ENCODE measurements at places on chromosomes 2 and 18.

- DNase-seq: peak; percentile 36
Measured at GRCh38 chr18:48797841-48798255, 152.9 kb downstream of the SMAD7 start.

GRCh38 chr2:84873350-84873749 lies 7.5 kb downstream of the TRABD2A start:
- DNase-seq: no peak

- no peak for DNase-seq
Measured at GRCh38 chr2:30145826-30146336, 926 bp upstream of the YPEL5 start.

DNA sequence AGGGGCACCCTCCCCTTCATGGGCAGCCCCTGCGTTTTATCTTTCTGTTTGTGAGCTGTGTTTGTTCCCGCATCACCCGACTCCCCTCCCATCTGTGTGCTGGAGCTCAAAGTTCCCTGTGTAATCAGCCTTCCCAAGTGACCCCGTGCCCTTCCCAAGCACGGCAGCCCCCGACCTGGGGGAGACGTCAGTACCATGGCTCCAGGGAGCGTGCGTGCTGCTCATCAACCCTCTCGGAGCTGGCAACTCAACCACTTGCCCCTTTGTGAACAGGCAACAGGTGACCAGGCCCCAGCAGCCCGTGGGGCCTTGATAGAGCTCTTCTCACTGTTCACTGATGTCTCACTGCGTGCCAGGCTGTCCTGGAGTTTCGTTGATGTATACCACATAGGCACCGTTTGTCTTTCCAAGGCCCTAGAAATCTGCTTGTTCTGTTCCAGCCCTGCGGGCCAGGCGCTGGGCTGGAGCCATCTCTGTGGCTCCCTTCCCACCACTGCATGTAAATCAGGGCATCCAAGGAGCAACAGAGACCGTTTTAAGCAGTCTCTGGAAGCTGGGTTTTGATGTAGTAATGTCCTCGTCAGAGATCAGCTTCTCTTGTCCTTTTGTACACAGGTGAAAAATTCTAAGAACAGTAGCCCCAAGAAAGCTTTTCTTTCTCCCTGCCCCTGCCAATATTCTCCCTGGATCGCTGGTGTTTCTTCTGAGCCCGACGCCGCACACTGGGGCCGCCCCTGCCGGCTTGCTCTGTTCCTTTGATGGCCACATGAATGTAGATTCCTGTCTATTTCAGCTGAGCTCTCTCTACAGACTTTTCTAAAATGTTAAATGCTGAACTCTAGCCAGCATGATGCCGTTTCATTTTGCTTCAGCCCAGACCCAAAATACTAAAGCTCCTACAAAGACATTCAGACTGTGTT lies 107.0 kb upstream of the PTPRM start:
- peak; percentile 64 for DNase-seq

GRCh38 chr2:119177171-119177837 lies 18.8 kb upstream of the C1QL2 start:
- DNase-seq: no peak

DNA sequence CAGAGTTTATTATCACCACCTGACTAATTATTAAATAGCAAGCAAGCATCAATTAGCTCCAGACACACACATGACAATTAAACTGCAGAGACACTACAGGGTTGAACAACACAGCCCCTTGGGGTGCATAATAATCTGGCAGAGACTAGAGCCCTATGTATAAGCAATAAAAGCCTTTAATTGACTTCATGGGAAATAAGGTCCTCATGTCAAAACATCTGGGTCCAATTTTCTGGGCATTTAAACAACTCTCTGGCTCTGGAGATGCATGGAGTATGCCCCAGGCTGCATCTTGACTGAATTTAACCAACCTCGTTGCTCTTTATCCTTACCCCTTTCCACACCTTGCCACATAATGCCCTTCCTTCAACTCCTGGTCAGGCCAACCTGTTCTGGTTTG lies 270.7 kb upstream of the THUMPD2 start:
- no peak for DNase-seq

DNA sequence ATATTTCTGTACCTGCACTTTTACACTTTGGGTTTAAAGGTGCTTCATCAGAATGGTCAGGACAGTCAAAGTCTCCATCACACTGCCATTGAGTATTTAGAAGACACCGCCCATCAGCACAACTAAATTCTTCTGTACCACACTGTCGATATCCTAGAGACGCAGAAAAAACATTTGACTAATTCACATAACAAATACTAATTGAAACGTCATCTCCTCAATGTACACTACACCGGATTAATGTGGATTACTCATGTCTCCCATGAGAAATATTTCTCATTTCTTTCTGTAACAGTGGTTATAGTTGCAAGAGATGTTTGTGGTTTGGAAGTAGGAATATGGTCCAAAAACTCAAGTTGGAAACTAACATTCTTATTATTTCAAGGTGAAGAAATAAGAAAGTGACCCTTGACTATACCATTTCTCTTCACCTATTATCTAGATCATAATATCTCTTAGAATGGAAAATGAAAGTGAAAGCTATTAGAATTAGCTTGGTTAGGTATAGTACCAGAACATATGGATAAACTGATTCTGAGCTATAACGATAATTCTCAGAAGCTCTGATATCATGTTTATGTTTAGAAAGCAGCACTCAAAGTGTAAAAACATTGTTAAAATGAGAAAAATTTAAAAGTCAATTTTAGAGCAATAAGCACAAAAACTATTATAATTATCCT lies 1627.7 kb downstream of the LRP1B start:
- no peak for DNase-seq

GRCh38 chr2:26384183-26384582 lies 17.5 kb upstream of the DRC1 start:
- DNase-seq: no peak

DNA sequence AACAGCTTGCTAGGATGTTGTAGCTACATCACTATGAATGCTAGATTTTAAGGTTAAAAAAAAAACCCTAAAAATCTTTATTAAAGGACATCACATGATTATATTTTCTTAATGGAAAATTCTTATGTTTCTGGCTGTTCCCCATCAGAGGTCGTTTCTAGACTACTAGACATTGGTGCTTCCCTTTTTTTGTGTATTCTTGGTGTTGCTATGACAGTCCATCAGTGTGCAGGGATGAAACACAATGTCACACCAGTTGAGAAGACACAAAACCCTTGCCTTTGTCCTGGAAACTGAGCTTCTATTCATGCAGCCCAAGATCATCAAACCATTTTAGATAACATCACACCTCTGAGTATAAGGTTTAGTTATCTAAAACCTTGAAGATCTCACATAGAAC lies 19.9 kb upstream of the TMEM131 start:
- DNase-seq: no peak

- DNase-seq: peak; percentile 75
Measured at GRCh38 chr2:38535744-38536506, 66.8 kb downstream of the HNRNPLL start.

GRCh38 chr2:204615456-204615855 lies 70.2 kb downstream of the PARD3B start:
- DNase-seq: no peak

GRCh38 chr2:161981679-161982250 lies 92.2 kb downstream of the DPP4 start:
- DNase-seq: no peak

- DNase-seq: no peak
Measured at GRCh38 chr18:8380006-8380405, 229.2 kb upstream of the RAB12 start.

- no peak for DNase-seq
Measured at GRCh38 chr18:6009756-6010155, 114.4 kb upstream of the TMEM200C start.

DNA sequence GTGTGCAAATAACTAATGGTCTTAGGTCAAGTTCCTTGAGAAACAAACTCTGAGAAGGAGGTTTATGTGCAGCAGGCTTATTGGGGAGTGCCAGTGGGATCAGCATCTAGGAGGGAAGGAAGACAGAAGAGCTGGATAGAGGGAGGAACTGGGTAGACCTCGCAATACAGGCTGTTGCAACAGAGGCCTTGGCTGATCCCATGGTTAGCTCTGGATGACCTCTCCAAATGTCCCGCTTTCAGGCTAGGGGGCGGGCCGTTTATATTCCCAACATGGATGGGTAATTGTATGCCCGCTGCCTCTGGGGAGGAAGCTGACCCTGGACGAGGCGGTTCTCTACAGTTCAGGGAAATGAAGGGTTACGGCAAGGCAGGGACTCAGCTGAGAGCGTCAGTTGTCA lies 14.7 kb upstream of the CAPN13 start:
- DNase-seq: no peak
